Pons (tissue), 1 donor: ENCODE measurements at places on chromosomes 11 and 22.
A peak's percentile ranks its signal among the peaks of the same experiment; 100 is the strongest.

GRCh38 chr11:6505577-6506240, 8.6 kb downstream of the DNHD1 start:
- peak; percentile 75 for DNase-seq

GRCh38 chr11:3958281-3958680, 102.8 kb downstream of the STIM1 start:
- DNase-seq: no peak

DNA sequence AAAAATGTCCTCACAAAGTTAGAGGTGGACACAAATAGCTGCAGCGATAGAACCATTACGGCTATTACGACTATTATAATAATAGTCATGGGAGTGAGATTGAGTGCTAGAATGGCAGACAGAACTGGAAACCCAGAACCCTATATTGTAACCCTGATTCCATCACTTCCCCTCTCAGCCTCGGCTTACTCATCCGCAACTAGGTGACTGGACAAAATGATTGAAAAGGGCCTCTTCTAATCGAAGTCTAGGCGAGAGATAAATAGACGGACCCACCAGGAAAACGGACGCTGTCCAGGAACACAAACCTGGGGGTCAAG, 629 bp downstream of the PSMA1 start:
- no peak for DNase-seq

- DNase-seq: no peak
Observed at GRCh38 chr11:1782031-1782590, 18.4 kb upstream of the CTSD start.

DNA sequence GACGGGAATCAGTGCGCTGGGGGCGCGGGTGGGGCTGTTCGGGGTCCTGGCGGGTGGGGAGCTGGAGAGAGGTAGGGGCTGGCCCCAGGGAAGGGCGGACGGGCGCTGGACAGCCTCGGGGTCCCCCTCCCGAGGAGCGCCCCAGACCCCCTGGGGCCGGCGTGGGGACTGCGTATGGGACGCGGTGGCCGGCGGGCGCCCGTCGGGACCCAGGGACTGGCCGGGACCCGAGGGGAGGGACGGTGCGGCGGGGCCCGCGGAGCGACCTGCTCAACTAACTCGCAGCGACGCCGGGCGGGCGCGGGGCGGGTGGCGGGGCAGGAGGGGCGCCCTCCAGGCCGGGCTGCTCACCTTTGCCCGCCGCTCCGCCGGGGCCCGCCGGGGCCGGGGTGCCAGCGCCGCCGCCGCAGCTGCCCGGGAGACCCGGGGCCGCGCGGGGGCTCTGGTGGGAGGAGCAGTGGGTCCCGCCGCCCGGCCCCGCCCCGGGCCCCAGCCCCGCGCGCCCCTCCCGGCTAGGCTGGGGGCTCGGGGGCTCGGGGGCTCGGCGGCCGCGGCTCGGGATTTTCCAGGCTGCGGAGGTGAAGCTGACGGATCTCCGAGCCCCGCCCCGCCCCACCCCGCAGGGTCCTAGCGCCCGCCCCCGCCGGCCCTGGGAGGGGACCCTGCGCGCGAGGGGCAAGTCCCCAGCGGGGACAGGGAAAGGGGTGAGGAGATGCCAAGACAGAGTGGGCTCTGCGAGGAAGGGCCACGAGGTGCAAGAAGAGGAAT, 12.3 kb downstream of the STARD10 start:
- no peak for DNase-seq

GRCh38 chr22:46233231-46233630, 16.9 kb downstream of the CDPF1 start:
- peak; percentile 77 for DNase-seq

- no peak for DNase-seq
Observed at GRCh38 chr11:100863080-100863581, 176.0 kb downstream of the ARHGAP42 start.

- no peak for DNase-seq
Observed at GRCh38 chr22:48887394-48888332, 940.0 kb downstream of the BRD1 start.

DNA sequence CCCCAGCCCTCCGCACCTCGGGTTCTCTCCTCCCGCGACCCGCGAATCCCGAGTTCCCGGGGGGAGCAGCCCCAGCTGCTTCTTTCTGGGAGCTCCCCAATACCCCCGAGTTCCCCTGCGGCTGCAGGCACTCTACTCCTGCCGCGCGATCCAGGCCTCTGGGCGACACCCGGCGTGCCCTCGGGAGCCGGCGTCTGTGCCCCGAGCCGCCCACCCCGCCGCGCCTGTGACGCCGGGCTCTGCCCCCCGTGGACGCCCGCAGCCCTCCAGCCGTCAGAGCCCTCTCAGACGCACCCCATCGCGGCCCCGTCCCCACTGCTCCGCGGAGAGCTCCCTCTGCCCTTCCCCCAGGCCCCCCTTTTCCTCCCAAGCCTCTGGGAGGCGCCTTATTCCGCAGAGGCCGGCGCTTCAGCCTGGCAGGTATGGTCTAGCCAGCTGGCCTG, 422 bp downstream of the GLB1L2 start:
- DNase-seq: no peak

DNA sequence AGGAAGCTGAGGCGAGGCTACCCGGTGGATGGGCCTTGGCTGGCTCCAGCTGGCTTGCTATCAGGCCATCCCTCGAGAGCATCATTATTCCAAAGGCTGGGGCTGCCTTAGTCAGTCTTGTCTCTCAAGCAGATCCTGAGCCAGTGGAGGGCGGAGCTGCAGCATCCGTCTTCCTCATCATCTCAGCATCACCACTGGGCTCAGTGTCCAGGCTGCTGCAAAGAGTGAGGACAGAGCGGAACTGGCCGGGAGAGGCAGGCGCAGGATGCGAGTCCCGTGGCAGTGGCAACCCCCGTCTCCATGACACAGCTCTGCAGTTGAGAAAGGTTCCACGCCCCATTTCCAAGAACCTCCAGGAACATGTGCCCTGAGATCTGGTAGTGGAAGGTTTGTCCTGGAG, 4.4 kb downstream of the TP53I11 start:
- no peak for DNase-seq

DNA sequence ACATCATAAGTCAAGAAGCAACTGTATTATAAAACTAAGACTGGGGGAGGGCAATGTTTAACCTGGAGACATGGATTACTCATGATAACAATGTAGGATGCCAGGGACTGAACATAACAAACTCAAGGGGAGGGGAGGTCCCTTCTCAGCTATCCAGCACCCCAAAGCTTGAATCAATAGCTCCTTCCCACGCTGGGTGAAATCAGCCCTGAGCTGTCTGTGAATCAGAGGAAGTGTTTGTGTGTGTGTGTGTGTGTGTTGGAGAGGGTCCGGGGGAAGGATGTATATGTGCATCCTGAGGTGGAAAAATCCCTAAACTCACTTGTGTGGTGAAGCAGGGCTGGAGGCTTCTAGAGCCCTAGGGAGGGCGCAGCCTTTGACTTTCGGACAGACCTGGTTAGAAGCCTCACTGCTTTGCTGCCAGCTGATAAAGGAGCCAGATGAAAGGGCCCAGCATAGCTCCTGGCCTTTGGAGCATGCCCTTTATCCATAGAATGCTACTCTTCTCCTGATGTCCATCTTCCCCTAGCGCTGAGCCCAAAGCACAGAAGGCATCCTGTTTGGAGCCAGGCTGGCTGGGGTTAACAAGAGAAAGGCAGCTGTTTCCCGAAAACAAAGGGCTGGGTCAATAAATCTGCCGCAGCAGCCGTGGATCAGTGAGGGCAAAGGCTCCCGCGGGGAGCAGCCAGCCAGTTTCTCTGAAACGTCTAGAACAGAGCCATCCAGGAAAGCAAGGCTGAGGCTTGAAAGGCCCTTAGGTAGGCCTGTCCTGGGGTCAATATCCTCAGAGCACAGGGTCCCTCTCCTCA, 35.8 kb downstream of the TNKS1BP1 start:
- DNase-seq: no peak

GRCh38 chr11:10937385-10937771, 79.5 kb upstream of the ZBED5 start:
- DNase-seq: no peak

GRCh38 chr22:37254867-37255233, 10.8 kb upstream of the RAC2 start:
- DNase-seq: no peak

- DNase-seq: no peak
Observed at GRCh38 chr11:25038131-25038530, 541.3 kb downstream of the LUZP2 start.

DNA sequence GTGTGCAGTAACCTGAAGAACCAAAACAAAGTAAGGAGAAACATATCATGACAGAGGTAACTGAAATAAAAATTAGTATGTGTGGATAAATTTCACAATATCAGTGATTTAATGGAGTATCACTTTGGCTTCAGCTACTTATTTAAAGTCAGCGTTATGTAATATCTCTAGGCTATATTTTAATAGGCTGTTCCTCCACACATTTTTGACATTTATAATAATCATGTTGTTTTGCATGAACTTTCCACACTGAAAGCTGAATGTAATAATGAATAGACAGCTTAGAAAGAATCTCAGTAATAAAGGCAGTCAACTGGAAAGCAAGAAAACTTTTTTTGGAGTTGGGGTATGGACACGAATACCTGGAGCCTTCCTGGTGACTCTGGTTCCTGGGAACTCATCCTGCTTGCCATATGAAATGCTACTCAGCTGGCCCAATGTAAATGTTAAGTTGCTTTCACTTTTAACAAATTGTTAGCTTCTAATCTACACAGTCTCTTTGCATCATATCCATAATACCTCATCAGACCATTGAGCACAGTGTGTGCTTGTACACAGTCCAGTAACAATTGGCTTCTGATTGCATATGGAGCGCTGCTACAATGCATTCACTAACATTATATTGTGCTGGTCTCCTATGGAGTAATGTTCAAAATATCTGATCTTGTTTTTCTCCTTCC, 257.7 kb downstream of the SOX6 start:
- no peak for DNase-seq

GRCh38 chr22:17566776-17567175, 3.5 kb downstream of the SLC25A18 start:
- no peak for DNase-seq

DNA sequence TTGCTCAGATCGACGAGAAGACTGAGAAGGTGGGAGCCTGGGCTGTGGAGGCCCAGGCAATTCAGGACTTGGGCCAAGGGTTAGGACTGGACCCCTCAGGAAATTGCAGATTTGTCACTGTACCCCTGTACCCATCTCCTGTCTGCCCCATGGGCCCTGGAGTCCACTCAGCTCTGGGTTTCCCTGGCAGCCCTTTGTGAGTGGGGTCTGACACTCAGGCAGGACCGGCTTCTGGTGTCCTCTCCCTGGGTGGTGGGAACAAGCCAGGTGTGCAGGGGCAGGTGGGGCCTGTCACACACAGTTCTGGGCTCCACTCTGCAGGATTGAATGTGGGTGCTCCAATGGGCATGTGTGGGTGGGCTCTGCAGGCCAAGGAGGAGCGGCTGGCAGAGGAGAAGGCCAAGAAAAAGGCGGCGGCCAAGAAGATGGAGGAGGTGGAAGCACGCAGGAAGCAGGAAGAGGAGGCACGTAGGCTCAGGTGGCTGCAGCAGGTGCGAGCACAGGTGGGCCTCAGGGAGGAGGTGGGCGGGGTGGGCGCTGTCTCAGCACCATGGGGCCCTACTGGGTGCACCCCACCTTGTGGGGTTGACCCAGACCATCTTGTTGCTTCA, 21.6 kb downstream of the INCENP start:
- no peak for DNase-seq

- DNase-seq: no peak
Observed at GRCh38 chr11:128731041-128731663, 37.3 kb downstream of the FLI1 start.

DNA sequence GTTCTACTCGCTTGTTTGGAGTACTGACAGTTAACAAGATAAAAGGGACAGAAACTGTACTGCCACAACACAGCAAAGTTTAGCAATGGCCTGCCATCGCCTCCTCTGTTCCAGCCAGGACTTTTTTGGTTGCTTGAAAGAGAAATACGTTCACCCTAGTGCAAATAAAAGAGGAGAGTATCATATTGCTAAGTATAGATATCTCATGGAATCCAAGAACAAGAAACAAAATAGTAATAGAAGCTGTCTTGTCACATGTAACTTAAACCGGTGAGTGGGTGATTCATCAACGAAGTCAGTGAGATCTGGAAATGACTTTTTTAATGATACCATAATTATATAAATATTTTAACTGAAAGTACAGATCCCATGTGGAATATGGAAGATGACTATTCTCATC, 35.4 kb downstream of the SLC1A2 start:
- DNase-seq: no peak

- peak; percentile 74 for DNase-seq
Observed at GRCh38 chr22:48492366-48493320, 1335.0 kb downstream of the BRD1 start.

GRCh38 chr11:551596-551995, 8.9 kb downstream of the LMNTD2 start:
- no peak for DNase-seq

- no peak for DNase-seq
Observed at GRCh38 chr11:43315966-43316365, 4.2 kb downstream of the API5 start.

GRCh38 chr11:7351228-7351627, 99.5 kb downstream of the SYT9 start:
- DNase-seq: no peak

DNA sequence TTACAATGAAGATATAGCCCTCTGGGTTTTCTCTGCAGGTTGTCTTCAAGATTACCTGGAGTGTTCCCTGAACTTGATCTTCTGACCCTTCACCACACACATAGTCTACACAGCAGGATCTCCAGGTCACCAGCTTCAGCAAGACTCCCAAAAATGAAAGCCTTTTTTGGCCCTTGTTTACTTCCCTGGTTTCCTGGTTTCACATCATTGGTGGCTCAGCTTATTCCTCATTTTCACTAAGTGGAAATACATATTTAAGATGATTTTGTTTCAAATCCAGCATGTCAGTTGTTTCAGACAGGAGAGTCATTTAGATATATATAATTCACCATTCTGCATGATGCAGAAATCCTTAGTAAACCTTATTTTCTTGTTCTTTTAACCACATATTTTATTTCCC, 41.6 kb upstream of the MPEG1 start:
- no peak for DNase-seq

GRCh38 chr11:17256512-17256911, 20.0 kb upstream of the NUCB2 start:
- no peak for DNase-seq

DNA sequence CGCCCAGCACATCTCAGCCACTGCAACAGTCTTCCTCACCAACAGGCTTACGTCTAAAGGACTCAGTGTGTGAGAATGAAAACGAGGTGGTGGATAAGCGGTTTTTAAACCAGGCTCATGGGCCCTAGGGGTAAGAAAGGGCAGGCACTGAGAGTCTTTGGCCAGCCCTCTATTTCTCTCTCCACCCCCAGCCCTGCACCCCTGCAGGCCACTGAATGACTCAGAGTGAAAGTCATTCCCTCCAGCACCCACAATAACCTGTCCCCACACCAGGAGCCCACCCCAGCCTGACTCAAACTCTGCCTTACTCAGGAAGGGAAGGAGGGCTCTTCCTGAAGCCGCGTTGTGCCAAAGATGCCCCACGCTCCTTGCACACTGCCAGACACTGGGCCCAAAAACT, 72.0 kb downstream of the LARGE1 start:
- DNase-seq: no peak

- no peak for DNase-seq
Observed at GRCh38 chr22:43446037-43446803, 34.4 kb downstream of the MPPED1 start.

DNA sequence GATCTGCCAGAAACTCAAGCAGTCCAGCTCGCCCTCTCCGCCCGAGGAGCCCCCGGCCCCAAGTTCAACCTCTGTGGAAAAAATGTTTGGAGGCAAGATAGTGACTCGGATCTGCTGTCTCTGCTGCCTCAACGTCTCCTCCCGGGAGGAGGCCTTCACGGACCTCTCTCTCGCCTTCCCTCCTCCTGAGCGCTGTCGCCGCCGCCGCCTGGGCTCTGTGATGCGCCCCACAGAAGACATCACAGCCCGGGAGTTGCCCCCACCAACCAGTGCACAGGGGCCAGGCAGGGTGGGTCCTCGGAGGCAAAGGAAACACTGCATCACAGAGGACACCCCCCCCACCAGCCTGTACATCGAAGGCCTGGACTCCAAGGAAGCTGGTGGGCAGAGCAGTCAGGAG, 20.8 kb downstream of the USP35 start:
- no peak for DNase-seq
